ENCODE measurements at places on chromosomes 4 and X.

- no peak for DNase-seq
Measured at GRCh38 chrX:21289232-21289631, 85.0 kb upstream of the CNKSR2 start.

DNA sequence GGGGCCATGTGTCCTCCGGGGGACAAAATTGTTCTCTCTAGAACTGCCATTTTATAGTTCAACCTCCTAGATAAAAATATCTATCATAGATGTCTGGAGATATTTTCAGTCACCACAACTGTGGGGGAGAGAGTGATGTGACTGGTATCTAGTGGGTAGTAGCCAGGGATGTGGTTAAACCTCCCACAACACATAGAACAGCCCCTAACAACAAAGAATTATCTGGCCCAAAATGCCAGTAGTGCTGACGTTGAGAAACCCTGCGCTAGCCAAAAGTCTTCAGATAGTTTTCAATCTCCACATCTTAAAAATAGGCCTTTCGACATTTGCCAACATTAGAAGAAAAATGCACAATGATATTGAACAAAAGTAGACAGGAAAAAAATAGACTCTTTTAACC is 19.0 kb upstream of the SUPT20HL2 start:
- DNase-seq: no peak

- no peak for DNase-seq
Measured at GRCh38 chrX:47697181-47697580, 38.2 kb upstream of the UXT start.

DNA sequence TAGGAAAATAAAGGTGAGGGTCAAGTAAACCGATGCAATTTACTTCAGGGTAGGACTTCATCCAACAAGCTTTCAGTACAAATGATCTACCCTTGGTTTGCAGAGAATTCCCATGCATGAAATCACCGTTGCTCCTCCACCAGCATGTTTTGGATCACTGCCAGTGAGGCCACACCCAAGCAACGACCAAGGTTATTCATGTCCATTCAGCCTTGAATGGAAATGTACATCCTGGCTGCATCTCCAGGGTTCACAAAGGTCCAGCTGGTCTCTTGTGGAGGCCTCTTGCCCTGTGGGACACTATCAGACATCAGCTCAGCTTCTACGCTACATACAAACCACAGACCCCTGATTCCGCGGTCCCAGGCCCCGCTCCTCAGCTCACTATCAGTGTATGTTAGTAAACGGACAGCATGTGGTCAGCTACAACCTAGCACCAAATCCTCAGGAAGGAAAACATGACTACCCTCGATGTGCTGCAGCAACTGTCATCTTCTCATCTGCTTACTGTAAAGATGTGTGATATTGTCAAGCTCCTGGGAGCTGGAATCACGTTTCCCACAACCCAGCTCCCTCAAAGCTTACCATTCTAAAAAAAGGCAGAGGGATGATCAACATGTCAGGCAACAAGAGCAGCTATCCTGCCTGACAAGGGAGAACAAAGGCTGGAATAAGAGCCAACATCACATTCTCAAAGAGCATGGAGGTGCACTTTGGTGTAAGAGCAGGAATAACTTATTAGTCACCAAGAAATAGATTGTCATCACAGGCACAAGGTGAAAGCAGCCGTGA is 4.9 kb downstream of the LYAR start:
- no peak for DNase-seq

- no peak for DNase-seq
Measured at GRCh38 chr4:100269446-100269845, 79.2 kb upstream of the DDIT4L start.

DNA sequence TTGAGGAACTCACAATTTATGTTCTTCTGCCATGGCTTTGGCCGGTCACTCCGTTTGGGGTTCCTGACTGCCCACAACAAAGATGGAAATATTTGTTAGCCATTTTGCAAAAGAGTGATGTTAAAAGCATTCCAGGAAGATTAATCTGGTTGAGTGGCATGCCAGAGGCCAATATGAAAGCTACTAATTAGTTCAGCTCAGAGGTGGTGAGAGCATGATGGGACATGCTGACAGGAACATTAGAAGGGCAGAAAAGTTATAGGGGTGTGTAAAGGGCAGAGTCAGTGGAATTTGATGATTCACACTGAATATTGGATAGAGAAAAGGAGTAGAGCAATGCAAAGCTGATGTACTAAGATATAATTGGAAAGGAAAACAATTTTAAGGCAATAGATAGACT is 94.4 kb downstream of the TLL1 start:
- no peak for DNase-seq

- DNase-seq: no peak
Measured at GRCh38 chrX:41857670-41858069, 65.7 kb downstream of the CASK start.

- DNase-seq: no peak
Measured at GRCh38 chr4:47104986-47105385, 73.6 kb downstream of the GABRB1 start.

- DNase-seq: no peak
Measured at GRCh38 chr4:162645381-162645780, 481.6 kb upstream of the FSTL5 start.

GRCh38 chr4:94714365-94715160 is 43.2 kb upstream of the BMPR1B start:
- no peak for DNase-seq

GRCh38 chr4:186932196-186932595 is 208.5 kb upstream of the FAT1 start:
- DNase-seq: no peak

DNA sequence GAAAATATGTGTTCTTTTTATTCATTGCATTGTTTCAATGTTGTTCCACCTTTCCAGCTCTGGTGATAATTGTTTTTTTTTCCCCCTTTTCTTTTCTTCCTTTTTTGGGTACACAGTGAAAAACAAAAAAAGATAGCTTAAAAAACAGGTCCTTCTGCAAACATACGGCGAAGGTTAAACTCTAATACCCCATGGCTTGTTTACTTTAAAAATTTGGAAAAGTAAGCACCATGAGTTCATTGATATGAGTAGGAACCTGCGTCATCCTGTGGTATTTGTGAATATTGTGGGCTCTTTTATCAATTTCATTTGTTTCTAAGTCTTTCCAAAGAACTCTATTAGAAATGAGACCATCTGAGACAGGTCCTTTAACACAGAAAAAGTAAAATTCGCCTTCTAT is 123.5 kb downstream of the CHRNA9 start:
- no peak for DNase-seq

- no peak for DNase-seq
Measured at GRCh38 chrX:70444326-70444945, at the start of gene DLG3. DLG3 (plus strand) TSS chrX:70444835; CDS start chrX:70445202, 367 bp downstream.

DNA sequence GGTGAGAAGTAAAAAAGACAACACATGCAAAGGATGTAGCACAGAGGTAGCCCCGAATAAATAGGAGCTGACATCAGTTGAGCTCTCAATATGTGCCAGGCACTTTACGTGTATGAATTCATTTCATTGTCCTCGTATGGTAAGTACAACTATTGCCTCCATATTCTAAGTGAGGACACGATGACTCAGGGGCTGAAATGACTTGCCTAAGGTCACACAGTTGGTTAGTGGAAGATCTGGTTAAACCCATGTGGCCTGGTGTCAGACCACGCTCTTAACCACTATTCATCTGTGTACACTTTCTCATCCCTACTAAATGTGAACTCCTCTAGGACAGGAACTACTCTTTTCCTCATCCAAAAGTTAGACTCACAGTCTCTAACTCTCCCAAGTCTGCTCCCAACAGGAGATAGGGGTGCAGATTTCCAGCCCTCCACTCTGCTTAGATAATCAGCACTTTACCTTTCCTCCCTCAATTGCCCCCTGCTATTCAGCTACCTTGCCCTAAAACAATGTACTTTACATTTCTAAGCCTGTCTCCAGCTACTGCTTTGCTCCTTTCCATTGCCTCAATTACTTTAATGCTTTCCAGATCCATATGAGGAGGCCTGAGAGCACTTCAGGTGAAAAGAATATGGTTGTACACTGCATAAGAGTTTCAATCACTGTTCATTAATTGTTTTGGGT is 58.8 kb upstream of the LHFPL1 start:
- DNase-seq: no peak

- DNase-seq: no peak
Measured at GRCh38 chr4:174284487-174284886, 776 bp downstream of the CEP44 start.

GRCh38 chrX:95629737-95630136 is 1054.9 kb upstream of the DIAPH2 start:
- no peak for DNase-seq

DNA sequence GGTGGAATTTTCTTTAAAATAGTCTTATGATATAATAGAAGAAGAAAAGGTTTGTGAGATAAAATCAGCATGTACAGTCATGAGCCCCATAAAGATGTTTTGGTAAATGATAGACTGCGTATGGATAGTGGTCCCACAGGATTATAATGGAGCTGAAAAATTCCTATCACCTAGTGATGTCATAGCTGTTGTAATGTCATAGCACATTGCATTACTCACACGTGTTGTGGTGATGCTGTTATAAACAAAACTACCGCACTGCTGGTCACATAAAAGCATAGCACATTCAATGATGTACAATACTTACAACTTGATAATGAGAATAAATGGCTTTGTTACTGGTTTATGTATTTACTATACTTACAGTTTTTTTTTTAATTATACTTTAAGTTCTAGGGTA is 715.2 kb upstream of the HTR2C start:
- DNase-seq: no peak

- no peak for DNase-seq
Measured at GRCh38 chrX:24405959-24406358, 45.5 kb downstream of the SUPT20HL1 start.

GRCh38 chrX:10189317-10190268 is 32.8 kb downstream of the CLCN4 start:
- DNase-seq: peak; percentile 45

DNA sequence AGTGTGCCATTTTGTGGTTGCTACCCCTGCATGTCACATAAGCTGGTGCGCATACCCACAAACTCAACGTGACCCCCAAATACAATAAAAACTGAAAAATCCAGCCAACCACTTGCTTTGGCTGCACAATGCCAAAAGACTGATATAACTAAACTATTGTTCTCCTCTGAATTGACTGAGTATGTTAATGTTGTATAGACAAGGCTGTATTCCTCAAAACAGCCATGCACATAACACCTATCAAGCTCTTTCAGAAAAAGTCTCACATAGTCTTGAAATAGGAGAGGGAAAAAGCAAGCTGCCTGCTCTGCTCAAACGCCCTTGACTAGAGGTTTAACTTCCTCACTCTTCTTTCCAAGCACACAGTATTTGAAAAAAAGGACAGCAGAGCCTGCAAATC is 126.4 kb upstream of the NOCT start:
- no peak for DNase-seq

DNA sequence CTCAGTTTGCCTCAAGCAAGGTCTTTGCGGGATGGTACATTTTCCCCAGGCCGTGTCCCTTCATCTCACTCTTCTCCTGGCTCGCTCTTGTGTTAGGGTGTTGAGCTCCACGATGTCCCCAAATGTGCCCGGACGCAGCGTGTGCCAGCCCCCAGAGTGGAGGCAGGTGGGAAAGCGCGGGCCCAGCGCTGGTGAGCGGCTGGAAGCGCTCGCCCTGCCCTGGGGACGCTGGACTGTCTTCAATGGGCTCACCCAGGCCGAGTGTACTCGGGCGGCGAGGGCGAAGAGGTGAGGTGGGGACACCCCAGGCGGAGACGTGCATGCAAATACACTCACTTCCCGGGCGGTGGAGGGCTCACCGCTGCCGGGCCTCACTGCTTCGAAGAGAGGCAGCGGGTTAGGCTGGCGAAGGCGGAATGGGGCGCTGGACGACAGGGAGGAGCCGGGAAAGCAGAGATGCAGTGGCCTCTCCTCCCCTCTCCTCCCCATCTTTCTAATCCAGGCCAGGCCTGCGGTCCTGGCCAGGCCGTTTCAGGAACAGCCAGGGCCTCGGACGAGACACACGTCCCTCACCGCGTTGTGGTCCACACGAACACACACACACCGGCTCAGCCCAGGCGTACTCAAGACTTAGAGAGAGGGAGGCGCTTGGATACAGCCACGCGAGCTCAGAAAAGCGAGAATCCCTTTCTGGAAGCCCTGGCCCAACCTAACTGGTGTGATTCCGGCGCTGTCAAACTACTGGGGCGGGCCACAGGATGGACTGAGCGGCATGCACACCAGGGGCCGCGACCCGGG is 2.2 kb downstream of the NKX6-1 start:
- DNase-seq: no peak

GRCh38 chr4:6929339-6929811 is 19.7 kb downstream of the TBC1D14 start:
- no peak for DNase-seq

GRCh38 chr4:90730752-90731151 is 603.6 kb downstream of the CCSER1 start:
- no peak for DNase-seq

DNA sequence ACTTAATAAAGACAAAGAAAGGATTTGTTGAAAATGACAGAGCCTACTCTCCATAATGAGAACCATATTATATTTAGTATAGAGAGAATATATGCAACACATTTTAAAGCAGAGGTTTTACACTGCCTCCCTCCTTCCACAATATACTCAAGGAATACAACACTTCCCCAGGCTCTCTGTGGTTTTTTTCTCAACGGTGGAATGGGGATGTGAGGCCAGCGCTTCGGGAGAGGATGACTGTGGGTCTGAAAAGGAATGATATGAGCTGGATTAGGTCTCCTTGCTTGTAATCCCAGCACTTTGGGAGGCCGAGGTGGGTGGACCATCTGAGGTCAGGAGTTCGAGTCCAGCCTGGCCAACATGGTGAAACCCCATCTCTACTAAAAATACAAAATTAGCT is 348.7 kb upstream of the KLF3 start:
- no peak for DNase-seq

DNA sequence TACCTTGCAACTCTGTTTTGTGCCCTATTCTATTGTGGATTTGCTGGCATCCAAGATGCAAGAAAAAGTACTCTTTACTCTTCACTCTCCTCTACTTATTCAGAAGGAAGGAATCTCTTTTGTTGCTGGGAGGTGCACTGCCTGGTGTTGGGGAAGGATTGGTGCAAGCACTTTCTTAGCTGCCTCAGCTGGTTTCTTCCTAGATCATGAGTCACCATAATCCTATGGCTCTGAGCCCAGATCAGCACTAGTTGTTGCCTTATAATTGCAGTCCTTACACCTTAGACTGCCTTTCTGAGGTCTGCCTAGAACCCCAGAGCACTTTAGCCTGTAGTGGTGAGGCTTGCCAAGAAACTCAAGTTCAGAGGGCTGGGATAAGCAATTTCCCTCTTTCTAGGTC is 37.0 kb upstream of the CT83 start:
- DNase-seq: no peak

DNA sequence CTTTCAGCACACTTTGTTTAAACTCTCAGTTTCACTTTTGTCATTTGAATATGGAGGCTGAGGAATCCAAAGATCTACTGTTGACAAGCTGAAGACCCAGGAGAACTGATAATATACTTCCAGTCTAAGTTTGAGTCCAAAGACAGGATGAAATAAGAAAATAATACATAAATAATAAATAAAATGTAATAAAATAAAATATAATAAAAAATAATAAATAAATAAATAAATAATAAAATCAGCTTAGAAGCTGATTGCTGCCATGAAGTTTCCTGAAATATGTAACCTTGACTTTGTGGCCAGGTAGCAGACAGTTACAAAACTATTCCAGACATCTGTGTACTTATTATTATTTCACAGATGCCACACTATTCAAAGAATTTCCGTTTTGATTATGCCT is 55.0 kb downstream of the NPY2R start:
- no peak for DNase-seq
